Smooth muscle cell of bladder (primary cell): ENCODE measurements at places on chromosomes 5 and 9. TPM values are rescaled to one million over a fixed set of nuclear protein-coding genes. Genes with fewer than 3 reads are reported as not detected.

Gene HEXB
- 335 and 371 TPM in 2 replicates for total RNA-seq

Gene SLC6A19
- total RNA-seq: not detected in 2 replicates

Gene PCDHB8
- 0.09 and 0.43 TPM in 2 replicates for total RNA-seq

Gene GHR
- total RNA-seq: 1.1 and 3.8 TPM in 2 replicates
